HL-60 (cell line): ENCODE measurements at places on chromosomes 11 and 22.
A peak's percentile ranks its signal among the peaks of the same experiment; 100 is the strongest.

GRCh38 chr11:35622070-35622469, 3.8 kb downstream of the FJX1 start:
- DNase-seq: no peak

DNA sequence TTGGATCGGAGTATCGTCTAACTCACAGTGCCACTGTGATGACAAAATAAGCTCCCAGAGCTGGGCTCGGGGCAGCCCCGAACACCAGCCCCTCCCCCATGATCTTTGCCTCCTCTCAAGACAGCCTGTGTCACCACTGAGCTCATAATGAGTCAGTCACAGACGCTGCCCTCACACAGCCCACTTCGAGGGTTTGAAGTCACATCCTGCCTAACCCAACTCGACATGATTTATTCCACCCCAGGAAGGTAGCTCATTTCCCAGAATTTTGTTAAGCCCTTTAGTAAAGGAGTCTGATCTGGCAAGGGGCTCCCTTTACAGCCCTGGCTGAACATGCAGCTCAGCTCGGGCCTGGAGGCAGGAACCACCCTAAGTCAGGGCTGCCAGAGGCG, 22.8 kb downstream of the MYH9 start:
- DNase-seq: no peak

DNA sequence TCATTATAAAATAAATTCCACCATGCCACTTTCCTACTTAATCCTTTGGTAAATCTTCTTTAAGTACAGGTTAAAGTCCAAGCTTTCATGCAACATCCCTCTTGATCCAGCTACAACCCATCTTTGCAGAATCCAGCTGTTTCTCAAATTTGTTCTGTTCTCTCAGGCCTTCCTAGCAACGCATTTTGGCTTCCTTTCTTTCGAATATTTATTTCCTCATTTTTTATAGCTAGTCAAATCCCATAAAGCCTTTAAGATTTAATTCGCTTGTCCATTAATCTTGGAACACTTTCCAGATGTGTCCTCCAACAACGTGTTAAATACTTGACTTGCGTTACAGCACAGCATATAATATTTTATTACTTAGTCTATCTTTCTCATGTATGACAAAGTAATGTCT, 600.1 kb upstream of the CHORDC1 start:
- DNase-seq: no peak

- DNase-seq: no peak
Observed at GRCh38 chr11:40290171-40290631, 1169.3 kb downstream of the LRRC4C start.

GRCh38 chr11:130024361-130024760, 21.7 kb upstream of the PRDM10 start:
- no peak for DNase-seq

GRCh38 chr11:86068138-86068871, 579 bp downstream of the PICALM start:
- no peak for DNase-seq

GRCh38 chr11:115379528-115379927, 124.7 kb downstream of the CADM1 start:
- DNase-seq: no peak

DNA sequence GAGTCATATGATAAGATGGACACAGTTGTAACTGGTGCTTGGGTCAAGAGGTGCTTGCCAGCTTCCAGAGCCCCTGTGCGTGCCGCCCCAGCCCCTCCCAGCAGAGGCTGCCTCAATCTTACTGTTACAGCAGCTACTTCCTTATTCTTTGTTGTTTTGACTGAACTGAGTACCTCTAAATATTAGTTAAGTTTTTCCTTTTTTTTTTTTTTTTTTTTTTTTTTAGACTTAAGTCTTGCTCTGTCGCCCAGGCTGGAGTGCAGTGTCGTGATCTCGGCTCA, 8.8 kb downstream of the ZBED4 start:
- no peak for DNase-seq

DNA sequence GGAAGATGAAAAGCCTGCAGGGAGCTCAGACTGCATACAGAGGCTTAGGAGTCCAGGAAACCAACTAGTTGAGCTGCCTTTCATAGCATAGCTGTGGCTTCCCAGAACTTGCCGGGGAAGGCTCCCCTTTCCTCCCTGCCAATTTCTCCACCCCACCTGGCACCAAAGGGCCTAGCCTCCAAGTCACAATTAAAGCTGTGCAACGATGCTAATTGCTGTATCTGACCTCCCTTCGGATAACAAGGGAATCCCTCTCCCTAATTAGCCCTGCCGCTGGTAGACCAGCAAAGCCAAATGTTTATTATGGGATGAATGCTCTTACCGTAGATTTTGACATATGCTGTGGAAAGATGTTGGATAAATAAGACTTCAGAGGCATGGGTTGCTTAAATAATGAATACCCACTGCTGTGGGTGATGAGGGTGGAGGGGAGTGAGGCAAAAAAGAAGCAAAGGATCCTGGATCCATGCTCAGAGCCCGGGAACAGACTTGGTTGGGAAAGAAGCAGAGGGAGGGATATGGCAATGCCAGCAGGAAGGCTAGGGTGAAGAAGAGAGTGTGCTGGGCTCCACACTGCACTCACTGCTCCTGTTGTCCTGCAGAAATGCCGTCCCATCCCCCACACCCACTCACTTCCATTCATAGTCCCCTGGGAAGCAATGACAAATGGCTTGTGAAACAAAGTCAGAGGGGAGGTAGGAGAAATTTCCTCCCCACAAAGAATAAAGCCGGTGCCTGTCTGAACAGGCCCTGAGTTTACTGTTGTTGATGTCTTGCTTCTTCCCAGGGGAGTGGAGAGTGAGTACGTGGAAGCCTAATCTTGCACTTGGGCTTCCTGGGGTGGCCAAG, 608.1 kb upstream of the CADM1 start:
- DNase-seq: no peak

DNA sequence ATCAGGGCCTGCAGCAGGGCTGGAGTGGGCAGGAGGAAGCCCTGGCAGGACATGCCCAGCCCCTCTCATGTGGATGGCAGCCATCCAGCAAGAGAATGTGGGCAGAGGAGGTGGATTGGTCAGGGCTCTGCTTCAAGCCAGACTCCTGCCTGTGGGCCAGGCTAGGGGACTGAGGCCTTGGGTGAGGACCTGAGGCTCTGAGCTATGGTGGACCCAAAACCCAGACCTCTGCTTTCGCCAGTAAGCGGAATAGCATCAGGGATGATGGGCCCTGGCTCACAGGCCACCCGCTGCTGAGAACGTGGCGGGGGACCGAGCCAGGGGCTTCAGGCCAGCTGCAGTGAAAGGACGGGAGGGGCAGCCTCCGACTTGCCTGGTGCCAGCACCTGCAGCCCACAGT, 57.4 kb downstream of the LINC01488 start:
- DNase-seq: no peak

DNA sequence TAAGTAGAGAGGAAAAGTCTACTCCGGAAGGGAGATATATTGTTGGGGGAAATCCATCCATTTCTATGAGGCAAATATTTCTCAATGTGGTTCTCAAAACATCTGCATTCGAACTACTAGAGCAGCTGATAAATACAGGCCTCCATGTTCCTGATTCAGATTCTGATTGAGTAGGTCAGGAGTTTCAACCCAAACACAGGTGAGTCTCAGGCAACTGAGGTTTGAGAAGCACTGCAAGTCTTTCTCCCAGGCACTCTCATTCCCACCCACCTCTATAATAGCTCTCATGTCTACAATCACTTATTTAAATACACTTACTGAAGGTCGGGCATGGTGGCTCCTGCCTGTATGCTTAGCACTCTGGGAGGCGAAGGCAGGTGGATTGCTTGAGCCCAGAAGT, 14.7 kb upstream of the ASPHD2 start:
- DNase-seq: no peak

DNA sequence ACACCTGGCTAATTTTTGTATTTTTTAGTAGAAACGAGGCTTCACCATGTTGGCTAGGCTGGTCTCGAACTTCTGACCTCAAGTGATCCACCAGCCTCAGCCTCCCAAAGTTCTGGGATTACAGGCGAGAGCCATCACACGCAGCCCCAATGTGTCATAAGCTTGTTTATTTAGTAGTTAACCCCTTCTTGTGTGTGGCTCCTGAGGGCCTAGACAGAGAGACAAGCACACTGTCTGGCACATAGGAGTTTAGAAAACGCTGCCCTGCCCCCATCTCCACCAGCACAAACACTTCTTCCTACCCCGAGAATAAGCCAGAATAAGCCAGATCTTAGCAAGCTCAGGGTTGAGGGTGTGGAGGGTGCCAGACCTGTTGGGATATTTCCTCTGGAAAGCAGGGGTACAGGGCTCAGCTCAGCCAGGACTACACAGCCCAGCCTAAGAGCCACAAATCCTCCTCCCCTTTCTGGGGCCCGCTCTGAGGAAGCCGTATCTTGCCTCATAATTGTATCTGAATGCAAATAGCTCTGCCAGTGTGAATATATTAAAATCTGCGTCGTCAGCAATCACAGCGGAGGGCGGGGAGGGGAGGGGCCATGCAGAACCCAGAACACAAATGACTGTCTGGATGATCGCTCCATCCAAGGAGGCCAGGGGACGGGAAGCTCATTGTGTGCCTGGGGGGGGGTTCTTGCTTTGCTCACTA, 247.3 kb downstream of the MN1 start:
- no peak for DNase-seq

- DNase-seq: no peak
Observed at GRCh38 chr11:109521571-109522086, 99.6 kb downstream of the C11orf87 start.

- no peak for DNase-seq
Observed at GRCh38 chr11:63761931-63762653, 6.5 kb downstream of the ZFTA start.

- peak; percentile 87 for DNase-seq
Observed at GRCh38 chr11:67998150-67999045, 5.5 kb downstream of the UNC93B1 start.

DNA sequence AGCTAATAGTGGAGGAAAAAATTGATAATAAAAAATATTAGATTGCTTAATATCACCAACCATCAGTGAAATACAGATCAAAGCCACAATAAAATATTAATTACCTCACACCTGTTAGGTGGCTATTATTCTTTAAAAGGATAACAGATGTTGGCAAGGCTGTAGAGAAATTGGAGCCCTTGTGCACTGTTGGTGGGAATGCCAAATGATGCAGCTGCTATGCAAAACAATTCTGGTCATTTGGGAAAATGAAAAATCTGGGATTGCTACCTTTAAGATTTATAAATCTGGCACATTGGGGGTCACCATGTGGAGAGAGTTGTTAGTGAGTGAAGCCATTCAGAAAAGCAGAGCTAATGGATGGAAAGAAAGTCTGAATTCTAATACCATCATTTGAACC, 143.4 kb downstream of the FCHSD2 start:
- no peak for DNase-seq

DNA sequence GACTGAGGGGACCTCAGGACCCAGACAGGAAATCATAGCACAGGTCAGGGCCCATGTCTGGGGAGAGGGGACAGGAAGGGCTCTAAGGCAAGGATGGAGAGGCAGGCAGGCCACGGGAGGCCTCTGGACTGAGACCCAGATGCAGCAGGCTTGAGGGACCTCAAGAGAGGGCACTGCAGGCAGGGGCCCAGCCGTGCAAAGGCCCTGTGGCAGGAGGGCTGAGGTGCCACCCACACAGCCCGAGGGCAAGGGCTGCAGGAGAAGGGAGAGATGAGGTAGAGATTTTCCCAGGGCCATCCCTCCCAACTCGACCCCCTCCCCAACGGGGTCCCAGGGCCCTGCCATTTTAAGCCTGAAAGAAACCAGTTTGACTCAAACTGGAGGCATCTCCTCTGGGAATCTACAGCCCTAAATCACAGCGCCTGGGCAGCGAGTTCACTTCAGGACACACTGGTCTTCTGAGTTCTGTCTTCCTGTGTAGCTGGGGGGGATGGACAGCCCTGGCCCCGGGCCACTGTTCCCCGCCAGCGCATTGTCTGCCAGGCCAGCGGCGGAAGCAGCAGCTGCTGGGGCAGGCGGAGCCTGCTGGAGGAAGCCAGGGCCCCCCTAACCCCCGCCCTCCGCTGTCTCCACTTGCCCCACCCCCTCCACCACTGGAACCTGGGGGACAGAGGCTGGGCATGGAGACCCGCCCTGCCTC, 20.3 kb upstream of the WNT7B start:
- peak; percentile 72 for DNase-seq

DNA sequence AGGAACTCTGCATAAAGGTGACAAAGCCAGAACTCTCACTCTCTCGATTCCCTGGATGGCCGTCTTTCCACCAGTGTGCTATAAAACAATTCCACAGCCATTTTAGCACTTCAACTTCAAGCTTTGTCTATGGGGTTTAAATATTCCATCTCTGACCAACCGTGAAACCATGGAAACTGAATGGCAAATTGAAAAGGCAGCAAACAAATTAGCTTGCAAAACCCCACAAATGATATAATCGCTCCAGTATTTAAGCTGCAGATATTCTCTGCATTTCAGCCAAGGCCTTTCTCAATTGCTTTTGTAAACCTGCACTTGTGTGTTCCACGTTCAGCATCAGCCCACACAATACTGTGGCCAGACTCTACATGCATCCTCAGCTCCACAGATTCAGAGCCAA, 131.7 kb upstream of the ISX start:
- no peak for DNase-seq

- DNase-seq: peak; percentile 81
Observed at GRCh38 chr22:43129426-43130425, 13.5 kb downstream of the MCAT start.

DNA sequence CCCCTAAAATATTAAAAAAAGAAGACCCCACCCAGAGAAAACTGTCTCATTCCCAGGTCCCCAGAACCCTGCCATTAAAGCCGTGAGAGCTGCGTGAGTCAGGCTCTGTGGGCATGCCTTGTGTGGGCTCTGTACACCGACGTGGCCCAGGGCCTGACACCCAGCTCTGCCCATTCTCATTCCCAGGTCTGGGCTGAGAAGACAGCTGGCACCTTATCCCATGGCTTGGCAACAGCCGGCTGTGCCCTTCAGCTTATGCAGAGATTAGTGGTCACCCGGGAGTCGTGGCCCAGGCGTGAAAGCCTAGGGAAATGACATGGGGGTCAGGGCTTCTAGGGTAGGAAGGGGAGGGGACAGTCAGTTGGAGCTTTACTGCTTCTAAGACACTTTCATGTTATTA, 31.9 kb downstream of the OTOG start:
- DNase-seq: no peak

- DNase-seq: no peak
Observed at GRCh38 chr11:47863189-47863897, 15.2 kb upstream of the NUP160 start.

DNA sequence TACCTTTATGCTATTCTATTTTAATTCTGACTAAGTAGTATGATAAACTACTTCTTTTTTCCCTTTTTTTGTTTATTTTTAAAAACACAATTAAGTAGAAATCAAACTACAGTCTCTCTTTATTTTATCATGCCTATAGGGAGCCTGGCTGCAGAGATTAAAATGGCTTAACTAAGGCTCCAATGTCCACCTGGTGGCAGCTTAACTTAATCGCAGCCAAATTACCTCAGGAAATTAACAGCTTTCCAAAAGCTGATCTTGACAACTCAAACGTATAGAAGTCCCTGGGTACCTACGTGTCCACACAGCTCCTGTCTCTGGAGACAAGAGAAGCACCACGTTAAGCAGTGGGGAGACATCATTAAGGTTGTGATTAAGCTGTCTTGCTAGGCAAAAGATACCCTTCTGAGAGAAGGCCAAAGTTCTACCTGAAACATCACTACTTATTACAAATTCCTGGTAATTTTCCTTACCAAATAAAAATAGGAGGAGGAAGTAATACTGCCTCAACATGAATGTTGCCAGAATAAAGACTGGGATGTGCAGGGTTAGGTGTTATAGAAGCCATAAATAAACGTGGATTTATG, 63.2 kb upstream of the SNX19 start:
- no peak for DNase-seq
